Hematopoietic multipotent progenitor cell treated with erythropoietin and hydrocortisone succinate and interleukin-3 and kit ligand, for 15 days (in vitro differentiated cells): ENCODE measurements at places on chromosomes 3 and 15.

- DNase-seq: no peak
Observed at GRCh38 chr3:126478581-126479310, 3.1 kb upstream of the ZXDC start.

GRCh38 chr3:61794341-61794740 is 233.0 kb downstream of the PTPRG start:
- DNase-seq: no peak

GRCh38 chr15:35671197-35671596 is 125.2 kb upstream of the DPH6 start:
- DNase-seq: no peak

- DNase-seq: no peak
Observed at GRCh38 chr15:31811641-31812040, 218.7 kb upstream of the CHRNA7 start.

- DNase-seq: no peak
Observed at GRCh38 chr15:78234515-78235040, at the start of gene ACSBG1. Gene ACSBG1, minus strand, starts transcription at chr15:78234565. Its CDS starts 64 bp downstream, at chr15:78234501.

DNA sequence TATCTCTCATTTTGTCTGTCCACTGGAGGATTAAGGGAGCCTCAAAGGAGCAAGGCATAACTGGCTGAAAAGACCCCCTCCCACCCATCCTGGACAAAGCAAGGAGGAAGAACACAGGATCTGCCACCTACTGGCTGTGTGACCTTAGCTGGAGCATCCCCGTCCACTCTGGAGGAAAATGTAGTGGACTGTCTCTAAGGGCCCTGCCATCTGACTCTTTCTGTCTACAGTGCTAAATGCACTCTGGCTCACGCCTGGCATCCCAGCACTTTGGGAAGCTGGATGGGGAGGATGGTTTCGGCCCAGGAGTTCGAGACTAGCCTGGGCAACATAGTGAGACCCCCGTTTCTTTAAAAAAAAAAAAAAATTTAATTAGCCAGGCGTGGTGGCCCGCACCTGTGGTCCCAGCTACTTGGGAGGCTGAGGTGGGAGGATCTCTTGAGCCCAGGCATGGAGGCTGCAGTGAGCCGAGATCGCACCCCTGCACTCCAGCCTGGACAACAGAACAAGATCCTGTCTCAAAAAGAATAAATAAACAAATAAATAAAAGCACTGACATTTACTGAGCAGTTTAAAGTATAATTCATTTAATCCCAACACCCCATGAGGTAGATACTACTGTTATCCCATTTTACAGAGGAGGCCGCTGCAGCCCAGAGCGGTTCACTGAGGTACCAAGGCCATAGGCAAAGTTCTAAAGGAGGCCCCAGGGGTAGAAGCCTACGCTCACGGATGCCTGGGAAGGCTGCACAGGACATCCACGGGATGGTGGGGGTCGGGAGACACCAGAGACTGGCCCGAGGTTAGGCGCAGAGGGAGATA is 1.1 kb downstream of the TBC1D2B start:
- no peak for DNase-seq

DNA sequence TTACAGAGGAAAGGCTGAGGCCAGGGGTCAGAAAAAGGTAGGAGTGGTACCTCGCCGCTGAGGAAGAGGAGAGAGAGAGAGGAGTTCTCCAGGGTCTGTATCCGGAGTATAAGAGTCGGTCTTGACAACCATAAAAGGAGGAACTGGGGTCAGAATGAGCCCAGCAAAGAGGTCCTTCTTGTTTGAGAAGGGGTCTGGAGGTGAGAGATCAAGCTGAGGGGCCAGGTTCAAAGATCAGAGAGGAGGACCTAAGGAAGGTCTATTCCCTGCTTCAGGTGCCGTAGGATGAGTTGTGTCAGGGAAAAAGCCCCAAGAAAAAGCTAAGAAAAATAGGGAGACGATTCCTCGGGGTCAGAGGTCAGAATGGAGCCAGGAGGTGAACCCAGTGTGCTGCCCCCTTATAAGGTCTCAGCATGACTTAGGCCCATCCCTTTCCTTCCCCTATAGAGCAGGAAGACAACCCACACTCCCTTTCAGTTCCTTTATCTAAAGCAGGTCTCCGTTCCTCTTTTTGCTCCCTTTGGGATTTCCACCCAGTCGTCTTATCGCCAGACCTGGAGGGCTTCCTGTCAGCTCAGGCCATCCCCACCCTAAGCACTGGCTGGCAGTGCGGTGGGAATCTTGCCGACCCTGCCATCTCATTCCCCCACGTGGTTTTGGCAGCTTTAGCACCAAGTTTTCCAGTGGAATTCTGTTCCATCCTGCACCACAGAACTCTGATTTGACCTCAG is 651 bp downstream of the MTMR14 start:
- DNase-seq: peak; percentile 16

DNA sequence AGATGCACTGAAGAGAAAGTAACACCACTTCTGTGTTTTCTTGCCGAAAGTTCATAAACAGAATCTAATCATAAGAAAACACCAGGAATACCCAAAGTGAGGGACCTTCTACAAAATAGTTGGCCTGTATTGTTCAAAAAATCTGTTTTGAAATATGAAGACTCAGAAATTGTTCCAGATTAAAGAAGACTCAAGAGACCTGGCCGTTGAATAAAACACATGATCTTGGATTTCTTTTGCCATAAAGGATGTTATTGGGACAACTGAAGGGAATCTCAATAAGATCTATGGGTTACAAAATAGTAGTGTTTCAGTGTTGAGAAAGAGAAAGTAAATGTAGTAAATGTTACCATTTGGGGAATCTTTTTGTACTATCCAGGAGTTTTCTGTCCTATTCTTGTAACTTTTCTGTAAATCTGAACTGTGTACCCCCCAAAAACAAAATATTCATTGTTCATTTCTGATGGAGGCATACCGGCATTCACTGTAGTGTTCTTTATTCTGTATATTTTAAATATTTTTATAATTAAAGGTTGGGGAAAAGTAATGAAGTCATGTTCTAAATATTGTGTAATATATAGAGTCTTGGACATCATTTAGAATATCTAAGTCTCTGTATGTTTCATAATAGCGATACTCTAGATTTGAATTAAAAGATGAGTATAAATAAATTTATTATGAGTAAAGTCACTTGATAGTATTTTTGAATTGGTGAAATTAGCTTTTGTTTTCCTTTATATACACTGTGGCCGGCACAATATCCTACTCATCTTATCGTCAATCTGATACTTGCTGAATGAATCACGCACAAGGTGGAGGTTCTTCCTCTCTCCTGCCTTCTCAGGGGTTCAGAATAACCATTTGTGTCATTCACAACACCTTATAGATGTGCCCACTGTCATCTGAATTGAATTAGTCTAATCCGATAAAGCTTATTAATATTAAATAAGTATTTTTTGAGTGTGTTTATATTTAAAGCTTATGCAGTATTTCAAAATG is 66.7 kb downstream of the TRAK1 start:
- DNase-seq: no peak

DNA sequence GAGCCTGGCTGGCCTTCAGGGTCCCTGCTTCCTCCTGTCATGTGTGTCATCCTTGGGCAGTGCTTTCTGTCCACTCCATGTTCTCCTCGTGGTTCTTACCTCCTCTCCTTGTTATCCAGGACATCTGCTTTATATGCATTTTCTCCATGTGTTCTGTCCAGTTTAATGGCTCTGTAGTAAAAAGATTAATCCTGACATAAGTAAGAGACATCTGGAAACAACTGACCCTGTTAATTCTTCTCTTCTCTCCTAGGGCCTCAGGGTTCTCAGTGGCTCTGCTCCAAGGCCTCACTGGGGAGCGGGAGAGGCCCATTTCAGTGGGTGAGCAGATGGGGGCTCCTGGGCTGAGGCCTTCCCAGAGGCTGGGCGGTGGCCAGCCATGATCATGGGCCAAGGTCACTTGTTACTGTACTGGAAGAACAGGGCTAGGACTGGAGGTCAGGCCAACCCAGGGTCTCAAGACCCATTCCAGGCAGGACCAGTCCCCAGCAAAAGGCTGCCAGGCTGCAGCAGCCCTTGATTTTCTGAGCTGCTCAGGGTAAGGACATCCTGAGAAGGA is 20.2 kb upstream of the CDCP1 start:
- DNase-seq: no peak

- no peak for DNase-seq
Observed at GRCh38 chr3:164852866-164853265, 225.4 kb downstream of the SI start.

DNA sequence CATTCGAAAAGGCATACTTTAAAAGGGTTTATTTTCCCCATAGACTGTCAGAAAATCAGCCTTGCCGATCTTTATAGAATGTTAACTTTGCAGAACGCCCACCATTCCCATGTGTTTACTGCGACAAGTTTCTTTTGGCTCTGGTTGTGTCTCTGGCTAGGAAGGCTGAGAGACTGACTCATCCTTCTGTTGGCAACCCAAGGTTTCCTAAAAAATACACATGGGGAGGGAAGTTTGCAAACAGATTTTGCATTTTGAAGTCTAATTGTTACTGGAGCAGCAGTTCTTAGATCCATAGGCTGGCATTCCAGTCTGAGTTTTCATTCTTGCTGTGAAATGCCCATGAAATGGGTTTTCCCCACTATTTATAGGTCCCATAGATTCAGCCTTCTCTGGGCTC is 37.9 kb upstream of the MINAR1 start:
- no peak for DNase-seq

DNA sequence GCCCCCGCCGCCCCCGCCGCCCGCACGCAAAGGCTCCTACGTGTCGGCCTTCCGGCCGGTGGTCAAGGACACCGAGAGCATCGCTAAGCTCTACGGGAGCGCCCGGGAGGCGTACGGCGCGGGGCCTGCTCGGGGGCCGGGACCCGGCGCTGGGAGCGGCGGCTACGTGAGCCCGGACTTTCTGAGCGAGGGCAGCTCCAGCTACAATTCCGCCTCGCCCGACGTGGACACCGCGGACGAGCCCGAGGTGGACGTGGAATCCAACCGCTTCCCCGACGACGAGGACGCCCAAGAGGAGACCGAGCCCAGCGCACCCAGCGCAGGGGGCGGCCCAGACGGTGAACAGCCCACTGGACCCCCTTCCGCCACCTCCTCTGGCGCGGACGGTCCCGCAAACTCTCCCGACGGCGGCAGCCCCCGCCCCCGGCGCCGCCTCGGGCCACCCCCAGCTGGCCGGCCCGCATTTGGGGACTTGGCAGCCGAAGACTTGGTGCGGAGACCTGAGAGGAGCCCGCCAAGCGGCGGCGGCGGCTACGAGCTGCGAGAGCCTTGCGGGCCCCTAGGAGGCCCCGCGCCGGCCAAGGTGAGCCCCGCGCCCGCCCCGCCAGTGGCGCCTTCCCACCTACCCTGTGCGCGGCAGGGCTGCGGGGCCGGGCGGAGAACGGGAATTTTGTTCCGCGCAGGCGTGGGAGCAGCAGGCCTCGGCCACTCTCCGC is 2.4 kb downstream of the SKOR1 start:
- DNase-seq: no peak

DNA sequence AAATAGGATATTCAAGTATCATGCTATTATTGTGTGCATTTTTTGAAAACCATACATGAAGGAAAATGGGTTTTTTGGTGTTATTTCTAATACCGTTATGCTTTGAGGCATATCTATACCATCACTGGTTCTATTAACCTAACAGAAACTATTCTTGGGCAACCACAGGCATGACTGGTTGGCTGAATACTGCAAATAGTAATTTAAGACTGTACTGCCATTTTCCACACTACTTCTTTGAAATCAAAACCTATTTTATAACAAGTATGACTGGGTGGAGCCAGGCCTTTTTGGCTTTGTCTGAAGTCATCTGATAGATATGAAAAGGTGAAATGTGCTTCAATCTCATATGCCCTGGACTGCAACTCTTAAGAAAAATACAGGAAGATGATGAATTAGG is 115.1 kb downstream of the ULK4 start:
- DNase-seq: no peak

GRCh38 chr3:100245136-100245535 is 15.7 kb upstream of the TBC1D23 start:
- no peak for DNase-seq

DNA sequence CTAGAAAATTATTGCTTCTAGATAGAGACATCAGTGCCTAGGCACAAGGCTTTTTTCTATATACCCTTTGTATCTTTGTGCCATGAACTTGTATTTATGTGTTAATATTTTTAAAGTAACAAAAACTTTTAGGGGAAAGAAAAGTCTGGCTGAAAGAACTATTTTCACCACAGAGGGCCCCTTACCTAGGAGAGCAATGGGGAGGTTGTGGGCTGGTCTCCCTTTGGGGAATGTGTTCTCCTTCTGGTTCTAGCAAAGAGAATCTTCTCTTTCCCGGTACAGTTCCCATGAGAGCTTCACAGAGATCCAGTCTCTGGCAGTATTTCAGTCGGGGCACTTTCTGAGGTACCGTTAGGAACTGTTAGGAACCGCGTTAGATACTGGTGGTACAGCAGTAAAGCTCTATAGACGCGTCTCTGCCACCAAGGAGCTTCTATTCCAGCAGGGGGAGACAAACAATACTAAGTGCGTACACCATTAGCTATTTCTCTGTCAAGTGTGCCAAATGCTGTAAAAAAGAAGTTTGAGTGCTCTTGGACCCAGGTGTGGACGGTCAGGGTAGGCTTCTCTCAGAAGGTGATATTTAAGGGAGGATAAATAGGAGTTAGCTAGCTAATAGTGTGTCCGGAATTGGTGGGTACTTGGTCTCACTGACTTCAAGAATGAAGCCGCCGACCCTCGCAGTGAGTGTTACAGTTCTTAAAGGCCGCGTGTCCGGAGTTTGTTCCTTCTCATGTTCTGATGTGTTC is 4.6 kb upstream of the EPB42 start:
- peak; percentile 93 for DNase-seq

GRCh38 chr3:73056014-73056844 is 5.2 kb upstream of the EBLN2 start:
- peak; percentile 57 for DNase-seq

- no peak for DNase-seq
Observed at GRCh38 chr3:14183015-14183577, 4.5 kb downstream of the LSM3 start.

DNA sequence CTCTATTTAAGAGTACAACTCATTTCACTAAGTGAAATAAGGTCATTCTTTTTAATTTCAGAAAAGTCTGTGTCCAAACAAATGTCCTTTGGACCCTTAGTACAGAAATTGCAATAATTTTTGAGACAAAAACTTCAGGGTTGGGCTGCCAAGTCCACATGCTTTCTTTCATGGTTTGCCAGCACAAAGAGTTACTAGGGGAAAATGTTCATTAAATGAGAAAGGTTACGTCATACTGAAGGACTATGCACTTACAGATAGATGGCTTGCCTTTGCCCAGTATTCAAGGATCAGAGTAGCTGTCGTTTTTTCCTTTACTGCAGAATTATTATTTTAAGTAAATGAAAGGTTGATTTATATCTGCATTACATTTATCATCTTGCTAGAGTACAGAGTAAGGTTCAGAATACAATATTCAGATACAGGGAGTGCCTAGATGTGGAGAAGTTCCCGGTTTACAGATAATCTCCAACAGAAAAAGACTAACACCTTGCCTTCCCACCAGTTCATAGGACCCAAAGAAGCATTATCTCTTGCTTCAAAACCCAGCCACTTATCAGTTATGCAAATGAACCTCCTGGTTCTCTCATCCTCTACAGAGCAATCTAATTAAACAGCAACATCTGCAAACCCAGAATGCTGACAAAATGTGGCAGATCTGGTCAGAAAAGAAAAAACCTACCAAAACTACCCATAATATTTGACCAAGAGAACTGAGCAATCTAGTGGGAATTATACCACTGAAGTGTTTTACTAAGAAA is 179.3 kb downstream of the FRMD5 start:
- DNase-seq: peak; percentile 7

GRCh38 chr3:65924762-65925161 is 114.0 kb downstream of the MAGI1 start:
- no peak for DNase-seq
